ENCODE measurements at places on chromosomes 5 and 9. TPM values are rescaled to one million over a fixed set of nuclear protein-coding genes. Genes with fewer than 3 reads are reported as not detected.

- peak; percentile 71 for DNase-seq
- H3K4me3 ChIP-seq, result no peak overlapping the region
- H3K27me3 ChIP-seq, result no peaks in the 10 kb centered on the region
- H3K27ac ChIP-seq, result no peak overlapping the region
Measured at GRCh38 chr5:61142811-61143210, 19.5 kb downstream of the SMIM15 start.

DNA sequence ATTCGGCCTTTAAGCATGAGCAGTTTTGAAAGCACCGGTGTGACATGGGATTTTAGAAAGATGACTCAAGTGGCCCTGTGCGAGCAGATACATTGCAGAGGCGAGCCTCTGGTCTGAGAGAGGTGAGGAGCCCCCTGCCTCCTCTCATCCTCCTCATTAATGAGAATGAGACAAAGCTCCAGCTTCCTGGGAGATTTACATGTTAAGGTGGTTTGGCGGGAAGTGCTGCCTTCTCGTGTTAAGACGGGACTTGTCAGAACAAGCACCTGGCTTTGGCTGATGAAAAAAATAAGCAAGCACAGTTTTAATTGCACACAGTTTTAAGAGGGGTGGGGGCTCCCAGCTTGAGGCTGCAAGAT lies 68.1 kb downstream of the ACTL7B start:
- no peak overlapping the region for H3K4me3 ChIP-seq
- H3K27ac ChIP-seq, result no peak overlapping the region

- H3K27ac ChIP-seq, result no peak overlapping the region
- peak; percentile 46 for DNase-seq
- no peaks in the 10 kb centered on the region for H3K27me3 ChIP-seq
- H3K4me3 ChIP-seq, result no peak overlapping the region
- no peaks in the 10 kb centered on the region for H3K36me3 ChIP-seq
- H3K4me1 ChIP-seq, result peaks cover 24% of the 10 kb centered on the region
Measured at GRCh38 chr5:72558383-72558782, 51.2 kb upstream of the ZNF366 start.

DNA sequence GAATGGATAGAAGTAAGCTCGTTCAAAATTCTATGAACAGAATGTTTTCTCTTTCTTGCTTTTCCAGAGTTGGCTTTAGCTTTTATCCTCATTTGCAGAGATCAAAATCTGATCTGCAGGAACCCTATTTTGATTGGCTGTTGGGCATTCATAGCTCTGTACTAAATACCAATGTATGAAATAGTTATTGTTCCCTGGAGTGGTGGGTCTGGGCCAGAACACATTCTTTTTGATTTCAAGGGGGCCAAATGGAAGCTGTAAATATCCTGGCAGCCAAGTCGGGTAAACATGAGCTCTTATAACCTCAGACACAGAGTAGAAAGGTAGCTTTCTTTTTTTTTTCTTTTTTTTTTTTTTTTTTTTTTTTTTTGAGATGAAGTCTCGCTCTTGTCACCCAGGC lies 241.5 kb downstream of the PDZD2 start:
- no peaks in the 10 kb centered on the region for H3K27me3 ChIP-seq
- H3K36me3 ChIP-seq, result no peaks in the 10 kb centered on the region
- H3K27ac ChIP-seq, result peak overlapping the region; percentile 75
- H3K4me1 ChIP-seq, result no peaks in the 10 kb centered on the region
- peak; percentile 75 for DNase-seq

DNA sequence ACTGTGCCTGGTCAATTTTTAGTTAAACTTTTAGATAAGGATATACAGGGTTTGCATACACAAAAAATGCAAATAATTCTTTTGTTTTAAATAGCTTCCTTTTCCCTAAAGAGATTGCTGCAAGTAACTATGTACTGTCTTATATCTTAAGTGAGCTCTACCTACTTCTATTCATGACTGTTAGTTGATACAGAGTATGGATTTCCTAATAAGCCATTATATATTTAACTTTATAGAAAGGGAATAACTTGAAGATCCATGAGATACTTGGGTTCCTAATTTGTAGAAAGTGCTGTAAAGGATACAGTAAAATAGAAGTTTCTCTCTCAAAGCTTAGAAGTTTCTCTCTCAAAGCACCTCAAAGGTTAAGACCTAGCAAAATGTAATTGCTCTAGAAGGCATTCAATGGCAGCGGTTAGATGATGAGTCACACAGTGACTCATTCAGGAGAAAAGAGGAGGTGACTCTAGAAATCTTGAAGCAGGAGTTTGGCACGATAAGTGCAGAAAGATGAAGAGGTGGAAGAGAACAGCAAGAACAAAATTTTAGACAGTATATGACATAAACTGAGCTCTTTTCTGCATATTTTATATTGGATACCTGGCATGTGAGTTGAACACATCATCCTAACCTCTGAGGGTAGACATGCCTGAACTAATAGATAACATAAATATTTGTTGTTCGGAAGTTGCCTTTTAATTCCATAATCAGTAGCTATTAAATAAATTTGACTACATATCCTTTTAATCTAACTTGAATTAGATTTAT lies 5.5 kb upstream of the DNAJC21 start:
- peaks cover 22% of the 10 kb centered on the region for H3K36me3 ChIP-seq
- H3K4me3 ChIP-seq, result no peak overlapping the region
- H3K27me3 ChIP-seq, result no peaks in the 10 kb centered on the region

- no peaks in the 10 kb centered on the region for H3K36me3 ChIP-seq
- H3K27me3 ChIP-seq, result no peaks in the 10 kb centered on the region
- DNase-seq, result no peak
- no peak overlapping the region for H3K4me3 ChIP-seq
Measured at GRCh38 chr5:128464596-128464995, 73.4 kb downstream of the FBN2 start.

- H3K36me3 ChIP-seq, result peaks cover 3% of the 10 kb centered on the region
- H3K27me3 ChIP-seq, result peaks cover 3% of the 10 kb centered on the region
- H3K4me1 ChIP-seq, result peaks cover 25% of the 10 kb centered on the region
- H3K4me3 ChIP-seq, result no peak overlapping the region
- DNase-seq, result no peak
Measured at GRCh38 chr9:136697146-136697820, 10.0 kb upstream of the AGPAT2 start.

DNA sequence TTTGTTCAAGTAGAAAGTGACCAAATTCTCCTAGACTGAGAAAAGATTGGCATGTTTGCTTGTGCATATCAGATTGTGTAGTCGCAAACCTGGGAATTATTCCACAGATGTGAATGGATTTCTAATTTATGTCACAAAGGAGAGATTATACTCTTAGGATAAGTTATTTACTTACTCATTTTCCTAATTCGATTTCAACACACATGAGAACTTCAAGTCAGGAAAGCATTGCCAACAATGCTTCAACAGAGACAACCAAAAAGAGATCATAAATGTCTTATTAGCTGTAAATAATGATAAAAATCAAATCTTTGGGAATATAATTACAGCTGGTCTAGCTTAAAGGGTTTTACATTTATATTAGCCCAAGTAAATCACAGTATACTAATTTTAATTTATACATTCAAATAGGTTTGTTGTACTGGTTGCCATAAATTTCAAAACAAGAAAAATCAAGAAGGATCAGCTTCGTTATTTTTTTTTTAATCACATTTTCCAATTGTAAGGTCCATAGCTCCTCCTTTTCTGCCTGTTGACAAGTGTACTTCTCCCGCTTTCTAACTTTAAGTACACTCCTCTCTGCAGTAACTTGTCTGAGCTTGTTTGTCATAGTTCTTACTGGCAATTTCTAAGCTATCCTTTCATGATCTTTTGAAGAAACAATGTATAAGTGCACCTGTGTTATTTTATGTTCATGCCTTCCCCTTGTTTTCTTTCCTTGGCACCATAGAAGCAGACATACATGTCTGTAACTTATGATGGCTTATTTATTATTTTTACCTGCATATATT lies 246.6 kb downstream of the DEPDC1B start:
- H3K27me3 ChIP-seq, result no peaks in the 10 kb centered on the region
- H3K4me3 ChIP-seq, result no peak overlapping the region
- no peaks in the 10 kb centered on the region for H3K36me3 ChIP-seq
- no peak for DNase-seq
- no peak overlapping the region for H3K27ac ChIP-seq
- H3K4me1 ChIP-seq, result no peaks in the 10 kb centered on the region

DNA sequence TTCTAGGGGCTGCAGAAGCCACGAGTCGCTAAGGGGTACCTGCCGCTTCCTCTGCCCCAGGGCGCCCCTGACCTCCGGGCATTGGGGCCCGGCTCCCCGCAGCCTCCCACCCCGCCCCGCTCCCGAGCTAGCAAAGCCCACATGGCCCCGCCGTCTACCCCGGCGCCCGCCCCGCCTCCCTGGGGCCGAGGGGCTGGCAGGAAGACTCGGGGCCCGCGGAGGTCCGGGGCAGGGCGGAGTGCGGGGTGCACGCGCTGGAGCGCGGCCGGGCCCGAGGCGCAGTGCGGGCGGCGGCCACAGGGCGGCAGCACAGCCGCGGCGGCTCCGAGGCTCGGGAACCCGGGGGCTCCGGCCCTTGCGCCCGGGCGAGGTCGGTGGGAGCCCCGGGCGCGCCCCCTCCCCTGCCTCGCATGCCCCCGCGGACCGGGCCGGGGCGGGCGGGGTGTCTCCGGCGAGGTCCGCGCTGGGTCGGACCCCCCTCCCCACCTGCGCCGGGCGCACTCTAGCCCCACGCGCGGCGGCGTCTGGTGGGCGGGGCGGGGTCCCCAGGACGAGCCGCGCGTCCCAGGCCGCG lies 6.7 kb downstream of the NRARP start:
- peaks cover 49% of the 10 kb centered on the region for H3K4me1 ChIP-seq
- peak; percentile 62 for DNase-seq
- H3K27ac ChIP-seq, result no peak overlapping the region
- no peak overlapping the region for H3K4me3 ChIP-seq

GRCh38 chr5:150601491-150602345 lies 38.7 kb upstream of the SYNPO start:
- no peak for DNase-seq
- peak overlapping the region; percentile 40 for H3K4me3 ChIP-seq
- H3K4me1 ChIP-seq, result peaks cover 45% of the 10 kb centered on the region
- H3K27me3 ChIP-seq, result no peaks in the 10 kb centered on the region
- H3K36me3 ChIP-seq, result no peaks in the 10 kb centered on the region

- no peaks in the 10 kb centered on the region for H3K36me3 ChIP-seq
- H3K4me3 ChIP-seq, result no peak overlapping the region
- H3K27me3 ChIP-seq, result no peaks in the 10 kb centered on the region
- no peak overlapping the region for H3K27ac ChIP-seq
- H3K4me1 ChIP-seq, result peaks cover 53% of the 10 kb centered on the region
- no peak for DNase-seq
Measured at GRCh38 chr5:14251733-14252132, 108.6 kb downstream of the TRIO start.

GRCh38 chr9:117413346-117414219 lies 1.3 kb downstream of the ASTN2 start:
- peak overlapping the region; percentile 63 for H3K4me3 ChIP-seq
- DNase-seq, result no peak
- H3K36me3 ChIP-seq, result no peaks in the 10 kb centered on the region
- H3K4me1 ChIP-seq, result peaks cover 35% of the 10 kb centered on the region
- peaks cover 25% of the 10 kb centered on the region for H3K27me3 ChIP-seq
- no peak overlapping the region for H3K27ac ChIP-seq

DNA sequence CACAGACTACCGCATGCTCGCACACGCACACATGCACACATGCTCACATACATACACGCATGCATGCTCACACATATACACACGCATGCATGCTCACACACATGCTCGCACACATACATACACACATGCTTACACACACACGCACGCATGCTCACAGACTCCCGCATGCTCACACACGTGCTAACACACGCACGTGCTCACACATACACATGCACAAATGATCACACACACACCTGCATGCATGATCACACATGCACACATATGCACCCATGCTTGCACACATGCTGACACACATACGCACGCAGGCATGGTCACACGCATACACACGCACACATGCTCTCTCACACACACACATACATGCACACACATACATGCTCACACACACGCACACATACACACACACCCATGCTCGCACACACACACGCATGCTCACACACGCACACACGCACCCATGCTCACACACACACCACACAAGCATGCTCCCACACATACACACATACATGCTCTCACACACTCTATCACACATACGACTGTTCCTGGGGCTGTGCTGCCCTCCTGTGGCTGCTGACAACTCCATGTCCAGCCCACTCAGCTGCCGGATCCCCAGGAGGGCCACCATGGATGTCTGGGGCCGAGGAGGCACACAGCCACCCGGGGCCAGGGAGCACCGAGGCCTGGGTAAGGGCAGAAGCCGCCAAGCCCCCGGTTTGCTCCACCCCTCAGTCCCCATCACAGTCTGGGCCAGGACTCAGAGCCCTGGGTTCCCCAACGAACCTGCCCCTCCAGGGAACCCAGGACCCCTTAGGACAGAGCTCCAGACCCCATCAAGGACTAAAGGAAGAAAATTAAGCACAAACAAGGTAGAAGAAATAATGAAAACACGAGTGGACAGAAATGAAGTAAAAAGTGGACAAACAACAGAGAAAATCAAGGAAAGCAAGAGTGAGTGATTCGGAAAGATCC lies 31.4 kb upstream of the EGFL7 start:
- peaks cover 3% of the 10 kb centered on the region for H3K36me3 ChIP-seq
- no peak overlapping the region for H3K27ac ChIP-seq

GRCh38 chr5:52818360-52818759 lies 30.6 kb downstream of the ITGA1 start:
- no peaks in the 10 kb centered on the region for H3K27me3 ChIP-seq
- DNase-seq, result no peak
- no peak overlapping the region for H3K27ac ChIP-seq
- H3K4me3 ChIP-seq, result no peak overlapping the region
- H3K4me1 ChIP-seq, result no peaks in the 10 kb centered on the region

- no peak overlapping the region for H3K27ac ChIP-seq
- DNase-seq, result no peak
- H3K4me3 ChIP-seq, result no peak overlapping the region
- no peaks in the 10 kb centered on the region for H3K27me3 ChIP-seq
- no peaks in the 10 kb centered on the region for H3K36me3 ChIP-seq
Measured at GRCh38 chr5:92424785-92425426, 1041.8 kb upstream of the ARRDC3 start.

DNA sequence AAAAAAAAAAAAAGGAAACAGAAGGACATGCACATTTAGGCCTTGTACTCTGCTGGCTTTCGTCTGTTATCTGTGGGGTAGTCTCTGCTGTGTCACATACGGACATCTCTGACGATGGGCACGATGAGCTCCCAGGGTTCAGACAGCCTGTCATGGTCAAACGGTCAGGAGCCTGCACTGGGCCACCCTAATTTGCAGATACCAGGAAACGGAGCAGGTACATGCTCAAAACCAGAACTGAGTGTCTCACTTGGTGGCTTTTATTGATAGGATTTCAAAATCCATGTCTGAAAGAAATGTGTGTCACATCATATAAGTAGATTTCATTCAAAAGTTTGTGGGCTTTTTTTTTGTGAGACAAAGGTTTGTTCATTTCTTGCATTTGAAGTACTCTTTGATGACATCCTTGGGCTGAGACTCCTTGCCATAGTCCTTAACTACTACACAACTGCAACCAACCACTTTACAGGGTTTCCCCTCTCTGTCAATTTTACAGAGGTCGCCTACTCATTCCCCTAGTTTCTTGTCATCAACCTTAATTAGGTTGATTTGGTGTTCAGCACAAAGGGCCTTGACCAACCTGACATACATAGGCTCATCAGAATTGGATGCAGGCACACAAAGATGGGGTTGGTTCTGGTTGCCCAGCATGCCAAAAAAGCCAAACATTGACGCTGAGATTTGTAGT lies 9.0 kb downstream of the CKMT2 start:
- no peak overlapping the region for H3K27ac ChIP-seq
- no peaks in the 10 kb centered on the region for H3K36me3 ChIP-seq
- H3K4me1 ChIP-seq, result peaks cover 7% of the 10 kb centered on the region
- H3K27me3 ChIP-seq, result no peaks in the 10 kb centered on the region

CFAP77 gene
- total RNA-seq, result 3.3 TPM

FGF10 gene
- total RNA-seq, result 9.4 TPM

CDO1 gene
- total RNA-seq, result 64.3 TPM

IGFBPL1 gene
- total RNA-seq, result 6.7 TPM

NUTM2F gene
- total RNA-seq, result not detected

F2R gene
- 25.2 TPM for total RNA-seq

IRGM gene
- not detected for total RNA-seq

PCDHGA4 gene
- 8.2 TPM for total RNA-seq

Measured in spinal cord (tissue), 10 donors.